ENCODE measurements at places on chromosomes 1 and 21.

DNA sequence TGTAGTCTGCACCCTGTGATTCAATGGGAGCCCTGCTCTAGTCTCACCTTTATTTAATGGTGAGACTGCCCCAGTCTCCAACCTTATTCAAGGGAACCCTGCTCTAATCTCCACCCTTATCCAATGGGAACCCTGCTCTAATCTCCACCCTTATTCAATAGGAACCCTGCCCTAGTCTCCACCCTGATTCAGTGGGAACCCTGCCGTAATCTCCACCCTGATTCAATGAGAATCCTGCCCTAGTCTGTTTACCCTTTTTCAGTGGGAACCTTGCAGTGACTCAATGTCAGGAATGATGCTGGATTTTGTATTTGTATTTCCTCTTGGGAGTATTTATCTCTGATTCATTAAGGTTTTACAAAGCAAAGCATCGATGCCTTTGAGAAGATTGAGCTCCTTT lies 39.5 kb downstream of the TRPM2 start:
- no peak for DNase-seq

DNA sequence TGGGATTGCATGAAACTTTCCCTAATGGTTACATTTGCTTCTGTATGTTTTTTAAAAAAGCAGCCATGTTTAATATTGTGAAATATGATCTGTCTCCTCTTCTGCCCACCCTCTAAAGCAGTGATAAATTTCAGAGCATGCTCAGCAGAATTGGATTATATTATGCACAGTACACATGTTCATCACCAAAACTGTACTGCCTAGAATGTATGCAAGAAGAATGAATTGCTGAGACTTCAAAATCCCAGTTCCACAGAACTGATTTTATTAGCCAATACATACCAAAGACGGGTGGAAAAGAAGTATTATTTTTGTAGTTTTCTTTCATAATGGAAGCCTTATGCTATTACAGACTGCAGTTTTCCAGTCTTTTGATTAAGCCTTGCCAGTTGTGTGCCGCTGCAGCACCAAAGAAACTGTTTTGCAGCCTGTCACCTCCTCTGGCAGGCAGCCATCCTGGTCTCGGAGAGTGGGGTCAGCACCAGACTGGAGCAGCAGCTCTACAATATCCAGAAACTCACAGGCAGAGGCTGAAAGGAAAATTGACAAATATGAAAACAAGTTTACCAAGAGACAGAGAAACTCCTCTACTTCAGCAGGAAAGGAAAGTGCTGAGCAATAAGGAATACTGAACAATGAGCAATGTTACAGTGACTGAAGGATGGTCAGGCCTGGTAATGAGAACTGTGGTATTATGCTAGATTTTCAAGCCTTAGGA lies 58.1 kb downstream of the LHX4 start:
- DNase-seq: no peak

DNA sequence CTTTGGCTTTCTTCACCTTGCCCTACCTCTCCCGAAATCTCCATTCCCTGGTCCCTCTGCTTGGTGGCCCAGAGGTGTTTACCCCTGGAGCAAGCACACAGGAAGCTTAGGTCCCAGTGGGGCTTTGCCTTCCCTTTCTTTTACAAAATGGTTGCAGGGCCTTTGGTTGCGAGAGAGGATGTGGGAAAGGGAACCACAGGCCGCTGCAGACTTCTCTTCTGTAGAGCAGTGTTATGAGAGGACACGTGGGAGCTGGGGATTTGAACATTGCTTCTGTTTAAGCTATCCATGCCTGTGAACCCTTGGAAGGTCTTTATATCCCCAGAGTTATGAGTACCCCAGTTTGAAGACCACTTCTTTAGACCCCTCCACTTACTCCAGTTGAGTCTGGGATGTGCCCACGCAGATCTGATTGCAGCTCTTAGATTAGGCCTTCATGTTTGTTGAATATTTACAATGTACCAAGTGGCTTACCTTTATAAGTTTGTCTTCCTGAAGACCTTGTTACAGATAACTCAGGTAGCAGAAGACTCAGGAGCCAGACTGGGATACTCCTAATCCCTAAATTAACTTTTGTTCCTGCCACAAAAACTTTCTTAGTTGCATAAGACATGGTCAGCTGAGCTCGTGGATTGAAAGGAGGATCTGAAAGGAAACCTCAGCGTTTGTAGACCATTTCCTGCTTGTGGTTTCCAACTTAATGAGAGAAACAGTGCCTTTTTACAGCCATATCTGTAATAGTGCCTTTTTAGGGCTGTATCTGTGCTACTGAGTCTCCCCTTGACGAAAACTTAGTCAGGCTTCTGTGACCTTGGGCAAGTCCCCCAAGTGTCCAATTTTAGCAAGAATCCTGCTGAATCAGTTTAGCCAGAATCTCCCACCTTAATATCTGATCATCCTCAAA lies 21.9 kb upstream of the IVNS1ABP start:
- no peak for DNase-seq

- no peak for DNase-seq
Measured at GRCh38 chr1:239178961-239179360, 207.4 kb upstream of the CHRM3 start.

DNA sequence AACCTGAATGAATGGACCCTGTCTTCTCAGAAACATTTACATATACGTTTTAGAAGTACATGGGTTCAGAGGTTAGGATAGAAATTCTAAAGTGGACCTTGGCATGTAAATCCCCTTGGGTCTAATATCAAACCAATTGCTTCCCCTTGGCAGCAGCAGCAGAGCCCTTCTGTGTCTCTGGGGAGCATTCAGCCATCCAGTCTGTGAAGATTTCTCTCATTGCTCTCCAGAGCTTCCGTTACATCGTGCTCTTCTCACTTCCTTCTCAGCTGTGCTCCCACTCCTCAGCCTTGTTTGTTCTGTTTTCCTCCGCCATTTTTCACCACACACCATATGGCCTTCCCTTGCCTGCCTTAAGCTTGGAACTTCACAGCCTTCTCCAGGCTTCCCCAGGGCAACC lies 61.5 kb upstream of the ATP1B1 start:
- no peak for DNase-seq

DNA sequence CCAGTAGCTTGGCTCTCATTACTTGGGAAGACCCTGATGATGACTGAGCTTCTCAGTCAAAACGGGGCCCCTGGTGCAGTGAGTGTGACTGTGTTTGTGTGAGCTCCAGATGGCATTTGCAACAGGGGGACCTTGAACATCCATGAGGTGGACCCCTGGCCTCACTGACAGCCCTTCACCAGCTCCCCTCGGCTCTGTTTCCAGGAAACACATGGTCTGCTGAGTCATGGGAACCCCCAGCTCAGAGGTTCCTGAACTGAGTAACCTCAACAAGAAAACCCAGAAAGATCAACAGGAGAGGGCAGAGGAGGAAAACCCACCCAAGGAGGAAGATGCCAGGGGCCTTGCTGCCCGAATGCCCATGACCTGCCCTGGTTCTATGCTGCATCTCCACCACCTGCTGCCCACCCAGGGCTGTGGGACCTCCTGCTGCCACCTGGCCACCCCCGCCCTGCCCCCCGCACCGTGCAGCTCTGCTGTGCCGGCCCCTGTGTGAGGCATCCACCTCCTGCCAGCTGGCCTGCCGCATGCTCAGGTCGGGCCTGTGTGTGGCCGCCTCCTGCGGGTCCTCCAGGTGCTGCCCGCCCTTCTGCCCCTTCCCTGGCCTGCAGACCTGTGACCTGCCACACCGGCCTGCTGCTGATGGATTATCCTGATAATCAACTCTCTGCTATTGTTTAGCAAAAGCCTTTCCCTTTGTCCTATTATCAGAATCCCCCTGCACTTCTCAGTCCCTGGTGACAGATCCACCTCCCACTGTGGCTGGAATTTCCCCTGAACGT lies 4.2 kb upstream of the KRTAP12-1 start:
- no peak for DNase-seq

DNA sequence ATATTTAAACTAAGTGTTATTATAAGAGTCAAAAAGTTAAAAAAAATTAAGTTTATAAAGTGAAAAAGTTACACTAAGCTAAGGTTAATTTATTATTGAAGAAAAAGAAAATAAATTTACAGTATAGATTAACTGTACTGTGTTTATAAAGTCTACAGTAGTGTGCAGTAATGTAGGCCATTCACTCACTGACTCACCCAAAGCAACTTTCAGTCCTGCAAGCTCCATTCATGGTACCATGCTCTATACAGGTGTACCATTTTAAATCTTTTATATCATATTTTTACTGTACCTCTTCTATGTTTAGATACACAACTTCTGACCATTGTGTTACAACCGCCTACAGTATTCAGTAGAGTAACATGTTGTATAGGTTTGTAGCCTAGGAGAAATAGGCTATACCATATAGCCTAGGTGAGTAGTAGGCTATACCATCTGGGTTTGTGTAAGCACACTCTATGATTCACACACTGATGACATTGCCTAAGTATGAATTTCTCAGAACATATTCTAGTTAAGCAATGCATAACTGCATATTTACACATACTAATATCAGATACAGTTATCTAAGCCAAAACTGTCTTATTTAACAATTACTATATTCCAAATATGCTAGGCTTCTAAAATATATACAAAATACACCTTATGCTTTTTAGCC lies 80.6 kb upstream of the GFI1 start:
- DNase-seq: no peak

- no peak for DNase-seq
Measured at GRCh38 chr1:44798481-44799365, 1.5 kb upstream of the PLK3 start.

DNA sequence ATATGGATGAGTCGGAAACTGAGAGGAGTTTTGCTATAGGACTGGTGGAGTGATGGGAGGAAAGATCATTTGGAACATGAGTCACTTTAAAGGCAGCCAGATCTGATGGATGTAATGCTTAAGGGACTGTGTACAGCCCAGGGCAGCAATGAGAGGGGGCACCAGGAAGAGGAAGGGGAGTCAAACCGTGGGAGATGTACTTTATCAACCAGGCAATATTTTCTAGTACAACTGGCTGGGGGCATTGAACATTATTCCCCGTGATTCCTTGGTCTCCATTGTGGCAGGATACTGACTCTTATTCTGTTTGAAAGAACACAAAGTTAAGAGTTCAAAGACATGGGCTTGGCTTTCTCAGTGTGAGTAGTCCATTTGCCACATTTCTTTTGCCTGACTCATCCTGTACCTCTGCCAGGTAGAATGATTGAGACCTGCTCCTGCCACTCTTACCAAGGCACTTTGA lies 268.2 kb upstream of the NR5A2 start:
- no peak for DNase-seq

DNA sequence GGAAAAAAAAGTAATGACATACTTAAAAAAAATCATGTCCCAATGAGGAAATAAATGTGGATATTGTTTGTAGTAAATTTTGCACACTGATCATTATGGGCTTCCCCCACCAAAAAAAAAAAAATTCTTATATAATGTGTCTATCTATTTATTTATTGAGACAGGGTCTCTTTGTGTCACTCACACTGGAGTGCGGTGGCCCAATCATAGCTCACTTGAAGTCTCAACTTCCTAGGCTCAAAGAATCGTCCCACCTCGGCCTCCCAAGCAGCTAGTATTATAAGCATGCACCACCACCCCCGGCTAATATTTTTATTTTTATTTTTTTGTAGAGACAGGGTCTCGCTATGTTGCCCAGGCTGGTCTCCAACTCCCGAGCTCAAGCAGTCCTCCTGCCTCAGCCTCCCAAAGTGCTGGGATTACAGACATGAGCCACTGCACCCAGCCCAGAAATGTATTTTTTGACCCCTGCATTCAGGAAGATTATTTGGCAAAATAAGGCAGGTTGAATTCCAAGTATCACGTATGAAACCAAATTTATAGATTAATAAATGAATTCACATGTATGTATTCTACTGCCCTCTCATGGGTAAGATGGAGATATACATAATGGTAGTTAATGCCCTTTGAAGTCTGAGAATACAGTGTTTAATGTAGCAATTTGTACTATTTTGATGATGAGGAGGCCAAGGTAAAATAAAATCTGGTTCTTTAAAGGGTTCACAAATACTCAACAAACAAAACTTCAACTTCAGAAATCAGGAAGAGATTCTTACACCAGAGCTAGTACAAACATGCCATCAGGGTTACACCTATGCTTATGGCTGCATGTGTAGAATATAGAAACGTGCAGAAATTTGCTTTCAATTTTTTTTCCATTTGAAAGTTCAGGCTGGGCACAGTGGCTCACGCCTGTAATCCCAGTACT lies 1.4 kb upstream of the DENND2C start:
- DNase-seq: no peak

All from WTC11 (cell line).